ENCODE measurements at places on chromosomes 16 and 17.

DNA sequence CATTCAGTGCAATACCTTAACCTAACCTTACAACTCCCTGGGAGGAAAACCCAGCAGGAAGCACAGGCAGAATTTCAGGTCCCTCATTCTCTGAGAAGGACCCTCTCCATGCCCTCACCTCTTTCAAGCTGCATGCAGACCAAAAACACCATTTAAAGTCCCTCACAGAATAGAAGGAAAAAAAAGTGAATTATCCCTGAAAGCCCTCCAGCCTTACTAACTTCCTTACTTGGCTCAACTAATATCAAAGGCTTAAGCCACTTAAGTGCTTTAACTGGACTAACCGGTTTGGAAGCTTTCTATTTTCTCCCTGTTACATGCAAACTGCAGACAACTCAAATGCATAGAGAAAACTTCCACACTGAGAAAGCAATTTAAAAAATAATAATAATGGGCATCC, 60.5 kb downstream of the ADAMTS18 start:
- DNase-seq: no peak

GRCh38 chr16:61309386-61309785, 726.9 kb downstream of the CDH8 start:
- no peak for DNase-seq

DNA sequence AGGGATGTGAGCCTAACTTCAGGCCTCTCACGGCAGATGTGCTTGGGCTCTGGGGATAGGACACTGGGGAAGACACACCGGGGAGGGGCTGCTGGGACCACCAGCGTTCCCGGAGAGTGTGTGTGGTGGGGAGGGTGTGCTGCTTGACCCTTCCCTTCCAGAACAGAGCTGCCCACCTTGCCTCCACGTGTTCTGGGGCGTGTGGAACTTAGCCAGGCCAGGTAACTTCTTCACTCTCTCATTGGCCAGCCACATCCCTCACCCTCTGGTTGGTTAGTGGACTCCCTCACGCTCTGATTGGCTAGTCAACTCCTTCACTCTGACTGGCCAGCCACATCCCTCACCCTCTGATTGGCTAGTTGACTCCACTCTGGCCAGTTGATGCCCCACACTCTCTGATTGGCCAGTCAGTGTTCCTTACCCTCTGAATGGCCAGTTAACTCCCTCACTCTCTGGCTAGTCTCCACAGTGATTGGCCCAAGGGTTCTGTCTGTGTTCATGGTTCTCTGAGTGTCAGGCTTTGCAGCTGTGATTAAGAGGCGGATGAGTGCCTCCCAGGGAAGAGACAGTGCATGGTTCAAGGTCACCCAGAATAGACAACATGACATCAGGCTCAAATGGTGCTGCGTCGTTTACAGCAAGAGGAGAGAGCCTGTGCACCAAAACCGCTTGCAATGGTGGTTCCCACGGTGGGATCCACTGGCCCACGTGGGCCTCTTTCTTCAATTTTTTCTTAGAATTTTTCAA, 10.0 kb downstream of the TMEM235 start:
- DNase-seq: no peak

DNA sequence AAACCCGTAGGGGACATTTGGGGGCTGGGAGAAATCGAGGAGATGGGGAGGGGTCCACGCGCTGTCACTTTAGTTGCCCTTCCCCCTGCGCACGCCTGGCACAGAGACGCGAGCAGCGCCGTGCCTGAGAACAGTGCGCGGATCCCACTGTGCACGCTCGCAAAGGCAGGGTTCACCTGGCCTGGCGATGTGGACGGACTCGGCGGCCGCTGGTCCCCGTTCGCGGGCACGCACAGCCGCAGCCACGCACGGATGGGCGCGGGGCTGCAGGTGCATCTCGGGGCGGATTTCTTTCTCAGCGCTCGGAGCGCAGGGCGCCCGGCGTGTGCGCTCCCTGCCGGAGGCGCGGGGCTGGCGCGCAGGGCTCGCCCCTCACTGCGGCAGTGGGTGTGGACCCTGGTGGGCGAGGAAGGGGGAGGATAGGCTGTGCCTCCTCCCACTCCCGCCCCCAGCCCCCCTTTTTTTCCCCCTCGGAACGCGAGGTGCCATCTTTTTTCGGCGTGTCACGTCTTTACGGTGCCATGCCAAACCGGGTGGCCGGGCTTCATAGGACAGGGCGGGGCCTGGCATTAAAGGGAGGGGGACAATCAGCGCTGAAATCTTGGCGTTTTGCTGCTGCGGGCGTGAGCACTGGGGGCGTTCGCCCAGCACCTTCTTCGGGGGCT, 1.1 kb downstream of the MAPT start:
- peak; percentile 82 for DNase-seq

DNA sequence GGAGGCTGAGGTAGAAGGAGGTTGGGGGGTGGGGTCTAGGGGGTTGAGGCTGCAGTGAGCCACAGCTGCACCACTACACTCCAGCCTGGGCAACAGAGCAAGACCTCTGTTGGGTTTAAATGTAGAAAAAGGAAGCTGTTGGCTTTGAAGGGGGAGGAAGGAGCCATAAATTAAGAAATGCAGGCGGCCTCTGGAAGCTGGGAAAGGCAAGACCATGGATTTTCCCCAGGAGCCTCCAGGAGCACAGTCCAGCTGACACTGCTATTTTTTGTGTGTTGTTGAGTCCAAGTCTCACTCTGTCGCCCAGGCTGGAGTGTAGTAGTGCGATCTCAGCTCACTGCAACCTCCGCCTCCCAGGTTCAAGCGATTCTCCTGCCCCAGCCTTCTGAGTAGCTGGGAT, 15.9 kb downstream of the LITAF start:
- DNase-seq: no peak

DNA sequence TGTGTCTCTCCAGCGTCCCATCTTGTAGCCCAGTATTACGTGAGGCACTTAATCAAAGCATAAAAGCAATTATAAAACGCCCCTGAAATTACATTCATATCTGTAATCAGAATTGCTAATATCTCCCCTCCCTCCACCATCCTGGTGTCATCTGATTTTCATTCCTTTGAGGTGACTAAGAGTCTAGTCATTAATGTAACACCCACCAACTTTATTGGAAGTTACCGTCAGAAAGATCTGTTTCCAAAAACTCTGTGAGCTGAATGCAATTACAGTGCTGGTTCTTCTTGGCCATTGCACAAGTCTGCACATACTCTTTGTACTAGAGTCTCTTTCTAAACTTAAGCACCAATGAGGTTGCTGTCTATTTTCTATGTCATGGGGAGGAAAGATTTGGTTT, 12.5 kb upstream of the MAF start:
- no peak for DNase-seq

GRCh38 chr16:868846-869822, 68.6 kb upstream of the GNG13 start:
- DNase-seq: peak; percentile 26

DNA sequence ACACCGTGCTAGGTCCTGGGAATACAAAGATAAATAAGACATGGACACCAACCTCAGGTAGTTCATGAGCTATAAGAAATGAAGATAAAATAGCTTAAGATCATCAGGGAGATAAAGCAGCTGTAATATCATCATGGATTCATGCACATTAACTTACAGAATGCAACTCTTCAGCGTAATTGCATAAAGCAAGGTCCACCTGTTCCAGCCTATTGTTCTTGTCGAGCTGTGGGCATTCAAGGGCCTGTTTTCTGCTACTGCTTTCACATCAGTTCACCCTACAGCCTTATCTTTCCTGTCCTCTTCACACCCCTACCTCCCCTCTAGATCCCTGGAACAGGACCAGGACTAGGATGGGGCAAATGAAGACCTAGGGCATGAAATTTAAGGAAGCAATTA, 133.9 kb downstream of the SPACA3 start:
- no peak for DNase-seq

GRCh38 chr16:72848759-72849664, 198.9 kb downstream of the ZFHX3 start:
- DNase-seq: peak; percentile 90
